SK-N-DZ (cell line): ENCODE measurements at places on chromosomes 4 and X.

GRCh38 chrX:107654872-107655761, 26.8 kb downstream of the PRPS1 start:
- peak; percentile 37 for DNase-seq

GRCh38 chr4:171561419-171561818, 251.8 kb upstream of the GALNTL6 start:
- no peak for DNase-seq

DNA sequence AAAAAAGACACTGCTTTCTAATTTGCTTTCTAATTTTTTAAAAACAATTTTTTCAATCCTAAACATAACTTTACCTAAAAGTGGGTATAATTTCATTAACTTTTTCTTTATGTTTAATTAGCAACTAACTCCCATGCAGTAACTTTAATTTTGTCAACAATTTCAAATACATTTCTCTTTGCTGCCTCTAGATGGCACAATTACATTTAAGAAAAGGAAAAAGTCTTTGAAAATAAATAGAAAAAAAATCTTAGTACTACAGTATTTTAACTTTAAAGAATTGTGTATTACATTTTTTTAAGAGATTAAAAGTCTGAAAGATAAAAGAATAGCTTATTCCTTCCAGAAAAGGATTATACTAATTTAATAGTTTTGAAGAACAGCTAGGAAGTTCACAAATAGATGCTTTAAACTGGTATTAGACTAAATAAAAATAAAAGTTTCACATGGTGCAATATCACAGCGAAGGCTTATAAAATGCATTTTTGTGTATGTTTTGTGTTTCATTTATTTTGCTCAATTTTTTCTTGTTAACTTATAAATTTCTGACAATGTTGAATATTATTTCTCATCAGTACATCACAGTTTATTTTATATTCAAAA, 105.1 kb downstream of the ADGRA3 start:
- DNase-seq = no peak

- no peak for DNase-seq
Measured at GRCh38 chrX:350148-350533, 31.5 kb upstream of the GTPBP6 start.

DNA sequence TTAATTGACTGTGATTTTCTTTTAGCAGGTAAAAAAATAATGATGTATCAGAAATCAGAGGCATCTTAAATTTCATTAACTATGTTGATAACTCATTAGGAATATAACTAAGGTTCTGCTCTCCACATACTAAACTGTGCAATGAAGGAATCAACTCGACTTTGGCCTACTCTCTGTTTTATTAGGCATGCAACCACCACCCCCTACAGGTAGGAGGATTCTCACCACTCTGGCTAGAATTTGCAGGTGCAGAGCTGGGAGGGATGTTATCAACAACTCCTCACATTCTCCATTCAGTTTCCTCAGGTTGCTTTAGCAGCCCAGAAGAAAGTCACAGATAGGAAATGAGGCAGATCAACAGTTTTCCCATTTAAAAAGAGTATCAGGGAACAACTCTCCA, 160.1 kb downstream of the COX18 start:
- DNase-seq = no peak

- DNase-seq = no peak
Measured at GRCh38 chrX:40323977-40324376, 226.2 kb upstream of the BCOR start.

- DNase-seq = no peak
Measured at GRCh38 chrX:2547736-2548135, 47.0 kb upstream of the DHRSX start.

GRCh38 chr4:13174001-13174400, 310.1 kb downstream of the RAB28 start:
- no peak for DNase-seq

DNA sequence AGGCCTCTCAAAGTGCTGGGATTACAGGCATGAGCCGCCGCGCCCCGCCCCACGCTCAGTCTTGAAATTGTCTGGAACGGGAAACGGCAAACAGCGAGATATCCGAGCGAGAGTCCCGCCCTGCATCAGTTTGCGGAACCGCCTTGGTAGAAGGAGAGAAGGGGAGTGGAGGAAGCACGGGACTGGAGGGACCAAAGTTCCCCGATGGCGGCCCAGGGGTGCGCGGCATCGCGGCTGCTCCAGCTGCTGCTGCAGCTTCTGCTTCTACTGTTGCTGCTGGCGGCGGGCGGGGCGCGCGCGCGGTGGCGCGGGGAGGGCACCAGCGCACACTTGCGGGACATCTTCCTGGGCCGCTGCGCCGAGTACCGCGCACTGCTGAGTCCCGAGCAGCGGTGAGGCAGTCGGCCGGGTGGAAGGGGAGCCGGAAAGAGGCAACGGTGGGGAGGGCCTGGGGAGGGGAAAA, at the start of gene BST1:
TSS of gene BST1 (plus strand) at position 125 of the 463 bp plus-strand sequence. CDS start at position 205, 80 bp downstream.
- peak; percentile 33 for DNase-seq

GRCh38 chr4:113446019-113446418, 315.5 kb downstream of the CAMK2D start:
- no peak for DNase-seq

DNA sequence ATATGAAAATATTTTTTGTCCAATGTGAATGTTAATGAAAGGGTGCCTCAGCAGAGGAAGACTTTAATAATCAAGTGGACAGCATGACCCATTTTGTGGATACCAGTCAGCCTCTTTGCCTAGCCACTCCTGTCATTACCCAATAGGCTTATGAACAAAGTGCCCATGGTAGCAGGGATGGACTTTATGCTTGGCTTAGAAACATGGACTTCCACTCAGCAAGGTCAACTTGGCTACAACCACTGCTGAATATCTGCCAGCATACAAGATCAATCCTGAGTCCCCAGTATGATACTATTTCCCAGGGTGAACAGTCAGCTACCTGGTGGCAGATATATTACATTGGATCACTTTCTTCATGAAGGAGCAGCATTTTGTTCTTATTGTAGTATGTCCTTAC, 56.7 kb upstream of the NXF3 start:
- DNase-seq = no peak

- no peak for DNase-seq
Measured at GRCh38 chr4:2733844-2734574, 22.1 kb downstream of the TNIP2 start.

- DNase-seq = peak; percentile 59
Measured at GRCh38 chrX:135295238-135295943, 13.9 kb upstream of the ETDC start.

GRCh38 chrX:101117701-101118100, 19.7 kb downstream of the CENPI start:
- no peak for DNase-seq

DNA sequence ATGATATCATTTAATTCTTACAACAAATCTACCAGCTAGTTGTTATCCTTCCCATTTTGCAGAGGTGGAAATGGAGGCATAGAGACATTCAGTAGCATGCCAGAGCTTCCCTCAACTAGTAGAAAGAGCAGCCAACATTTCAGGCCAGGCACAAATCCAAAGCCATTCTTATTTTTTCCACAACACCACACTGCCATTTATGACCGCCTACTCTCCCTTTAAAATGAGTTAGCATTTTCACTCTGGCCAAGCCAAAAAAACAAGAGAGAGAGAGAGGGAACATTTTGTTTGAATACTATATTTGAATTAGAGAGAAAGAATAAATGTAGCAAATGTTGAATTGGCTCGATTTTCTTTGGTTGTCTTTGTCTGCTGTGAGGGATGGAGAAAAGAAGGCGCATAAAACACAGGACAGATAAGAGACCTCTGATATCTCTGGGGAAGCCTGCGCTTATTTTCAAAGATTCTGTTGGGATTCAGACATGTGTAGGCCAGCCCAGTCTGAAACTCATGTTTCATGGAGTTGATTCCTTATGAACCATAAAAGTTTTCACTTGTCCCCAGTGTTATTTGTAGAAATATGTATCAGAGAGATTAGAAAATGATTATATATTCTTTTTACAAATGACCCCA, 265.7 kb downstream of the RAB28 start:
- DNase-seq = no peak

- DNase-seq = no peak
Measured at GRCh38 chrX:63270873-63271272, 80.3 kb downstream of the SPIN4 start.

DNA sequence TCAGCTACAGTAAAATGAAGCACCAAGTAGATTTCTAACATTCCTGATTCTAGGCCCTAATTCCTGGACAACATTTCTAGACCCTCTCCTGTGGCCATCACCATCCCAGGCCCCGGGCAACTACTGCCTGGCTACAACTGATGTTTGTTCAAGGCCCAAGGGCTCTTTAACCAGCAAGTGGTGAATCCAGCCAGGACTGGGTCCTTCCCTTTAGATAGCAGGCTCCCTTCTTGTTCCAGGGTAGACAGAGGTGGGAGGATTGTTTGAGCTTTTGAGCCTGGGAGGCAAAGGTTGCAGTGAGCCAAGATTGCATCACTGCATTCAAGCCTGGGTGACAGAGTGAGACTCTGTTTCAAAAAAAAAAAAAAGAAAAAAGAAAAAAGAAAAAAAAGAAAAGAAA, 12.7 kb upstream of the AADAT start:
- DNase-seq = no peak

DNA sequence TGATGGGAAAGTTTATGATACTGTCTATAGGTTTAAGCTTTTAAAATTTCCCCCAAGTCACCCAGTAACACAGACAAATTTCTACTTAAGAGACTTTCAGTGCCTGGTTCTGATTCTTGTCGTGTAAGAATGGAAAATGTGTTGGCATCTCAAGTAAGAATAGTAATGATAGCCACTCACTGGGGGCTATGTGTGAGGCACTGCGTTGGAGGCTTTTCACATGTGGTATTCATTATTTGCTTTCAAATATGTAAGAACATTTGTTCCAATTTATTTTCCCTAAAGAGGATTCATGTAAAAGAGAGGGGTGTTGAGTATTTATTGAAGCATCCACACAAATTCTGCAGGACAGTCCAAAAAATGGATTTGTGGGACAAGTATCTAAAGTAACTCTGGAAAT, 143.6 kb downstream of the FNIP2 start:
- no peak for DNase-seq

GRCh38 chr4:48844843-48845242, 14.0 kb downstream of the OCIAD1 start:
- DNase-seq = no peak

DNA sequence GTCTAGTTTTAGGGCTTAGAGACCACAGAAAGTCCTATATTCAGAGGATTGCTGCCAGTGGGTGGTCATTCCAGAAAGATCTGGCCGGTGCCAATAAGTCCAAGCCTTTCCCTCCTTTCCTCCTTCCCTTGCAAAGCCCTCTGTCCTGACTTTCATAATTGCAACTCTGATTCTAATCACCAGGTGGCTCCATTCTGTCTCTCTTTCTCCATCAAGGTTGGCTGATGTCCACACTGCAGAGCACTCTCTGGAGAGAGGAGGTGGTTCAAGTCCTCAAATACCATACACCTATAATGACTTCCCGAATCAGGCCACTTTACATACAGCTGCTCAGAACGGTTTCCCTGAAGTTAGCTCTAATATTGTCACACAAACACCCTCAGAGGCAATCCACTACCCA, 22.4 kb upstream of the ARMCX4 start:
- DNase-seq = peak; percentile 28

DNA sequence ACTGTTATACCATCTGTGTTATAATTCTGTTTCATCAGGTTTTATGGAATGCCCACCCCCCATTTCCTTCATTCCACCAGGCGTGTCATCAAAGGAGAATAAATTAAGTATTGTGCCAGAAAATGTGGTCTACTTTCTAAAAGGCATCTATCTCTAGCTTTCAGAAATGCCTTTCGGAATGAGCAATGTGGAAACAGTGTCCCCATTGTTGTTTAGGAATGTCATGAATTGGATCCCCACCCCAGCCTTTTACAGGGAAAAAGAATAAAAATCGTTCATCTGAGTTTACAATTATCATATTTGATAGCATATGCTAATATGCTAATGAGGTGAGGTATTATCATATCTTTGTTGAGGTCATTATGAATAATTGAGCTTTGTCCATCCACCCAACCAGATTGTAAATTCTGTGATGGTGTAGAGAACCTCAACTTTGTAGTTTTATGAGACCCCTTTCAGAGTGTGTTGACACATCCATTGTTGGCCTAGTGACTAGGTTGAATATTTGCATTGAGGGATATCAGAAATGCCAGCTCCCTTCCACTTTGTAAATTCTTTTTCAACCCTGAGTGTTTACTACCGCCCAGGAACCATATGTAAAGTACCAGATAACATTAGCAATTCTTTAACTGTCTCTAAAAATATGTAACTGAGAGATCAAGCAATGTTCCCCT, 56.2 kb upstream of the CCDC160 start:
- no peak for DNase-seq

DNA sequence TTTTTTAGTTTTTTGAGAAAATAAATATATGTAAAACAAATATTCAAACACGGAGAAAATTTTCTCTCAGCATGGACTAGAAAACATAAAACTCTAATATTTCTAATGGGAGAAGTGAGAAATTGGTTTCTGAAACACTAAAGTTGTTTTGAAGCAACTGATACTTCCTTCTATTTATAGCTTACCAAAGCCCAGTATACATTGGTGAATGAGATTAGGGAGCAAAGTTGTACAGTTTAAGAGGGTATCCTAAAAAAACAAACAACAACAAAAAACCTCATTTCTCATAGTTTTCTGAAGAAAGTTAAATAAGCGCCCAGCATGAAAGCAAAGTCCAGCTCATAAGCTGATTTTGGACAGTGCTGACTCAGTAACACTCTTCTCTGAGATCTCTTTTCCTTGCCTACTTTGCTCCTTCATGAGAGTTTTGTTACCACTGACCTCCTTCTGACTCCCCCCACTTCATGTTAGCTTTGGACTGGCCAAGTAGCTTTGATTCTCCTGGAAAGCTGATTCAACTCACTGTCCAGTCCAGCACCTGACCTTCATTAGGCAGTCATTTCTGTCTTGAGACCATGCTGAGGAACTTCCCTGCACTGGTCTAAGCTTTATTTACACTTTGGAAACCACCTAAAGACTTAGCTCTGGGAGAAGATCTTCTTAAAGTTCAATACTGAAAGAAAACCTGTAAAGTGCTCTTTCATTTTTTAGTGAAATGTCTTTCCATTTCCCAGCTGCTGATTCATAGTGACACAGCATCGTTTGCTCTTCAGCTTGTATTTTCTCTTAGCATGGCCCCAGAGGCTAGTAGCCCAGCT, 21.8 kb upstream of the P2RY10 start:
- no peak for DNase-seq

GRCh38 chrX:2578864-2579263, 78.1 kb upstream of the DHRSX start:
- DNase-seq = no peak

DNA sequence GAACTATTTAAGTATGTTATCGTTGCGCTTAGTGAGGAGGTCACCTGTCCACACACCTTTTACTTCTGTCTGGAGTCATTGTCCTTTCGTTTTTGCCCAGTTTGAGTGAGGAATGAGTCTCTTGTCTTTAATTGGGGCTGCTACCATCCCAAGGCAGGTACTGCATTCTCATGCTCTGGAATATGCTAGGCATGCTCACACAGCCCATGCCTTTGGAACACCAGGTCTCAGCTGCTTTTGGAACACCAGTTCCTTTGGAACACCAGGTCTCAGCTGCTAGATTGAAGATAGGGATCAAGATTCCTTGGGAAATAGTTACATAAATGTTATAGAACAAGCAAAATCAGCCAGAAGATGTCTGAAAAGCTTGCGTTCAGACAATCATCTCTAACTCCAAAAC, 73.1 kb downstream of the AREG start:
- no peak for DNase-seq

- DNase-seq = no peak
Measured at GRCh38 chr4:156933633-156934258, 37.9 kb downstream of the PDGFC start.

- DNase-seq = no peak
Measured at GRCh38 chr4:136900696-136901095, 631.6 kb downstream of the PCDH18 start.

GRCh38 chrX:103175944-103176753, 38.8 kb upstream of the BEX4 start:
- peak; percentile 25 for DNase-seq

- no peak for DNase-seq
Measured at GRCh38 chr4:185171373-185172071, 28.5 kb downstream of the SLC25A4 start.
